ENCODE measurements at places on chromosomes 4 and X.

DNA sequence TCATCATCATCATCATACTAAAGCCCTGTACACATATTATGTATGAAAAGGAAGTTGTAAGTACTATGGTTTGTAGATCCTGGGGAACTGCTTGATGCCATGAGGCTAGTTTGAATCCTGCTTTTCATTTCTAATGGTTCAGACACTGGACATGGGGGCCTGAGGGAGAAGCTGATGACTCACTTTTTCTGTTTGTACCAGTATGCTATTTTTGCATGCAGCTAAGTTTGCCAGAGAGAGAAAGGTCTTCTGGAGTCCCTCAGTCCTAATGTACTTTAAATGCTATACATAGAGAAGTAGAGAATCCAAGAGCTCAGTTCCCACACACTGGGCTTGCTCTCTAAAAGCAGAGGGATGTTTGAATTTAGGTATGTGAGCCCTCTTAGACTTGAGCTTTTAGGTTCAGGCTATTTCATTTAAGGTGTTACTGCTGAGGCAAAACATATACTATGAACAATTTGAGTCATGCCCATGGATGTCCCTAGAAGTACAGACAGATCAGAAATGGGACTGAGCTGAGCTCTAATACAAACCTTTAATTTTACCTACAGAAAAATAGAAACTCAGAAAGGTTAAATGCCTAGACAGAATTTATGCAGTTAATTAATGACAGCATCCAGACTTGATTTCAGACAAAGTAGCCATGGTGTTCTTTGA lies 17.6 kb upstream of the HS3ST1 start:
- no peak for DNase-seq

DNA sequence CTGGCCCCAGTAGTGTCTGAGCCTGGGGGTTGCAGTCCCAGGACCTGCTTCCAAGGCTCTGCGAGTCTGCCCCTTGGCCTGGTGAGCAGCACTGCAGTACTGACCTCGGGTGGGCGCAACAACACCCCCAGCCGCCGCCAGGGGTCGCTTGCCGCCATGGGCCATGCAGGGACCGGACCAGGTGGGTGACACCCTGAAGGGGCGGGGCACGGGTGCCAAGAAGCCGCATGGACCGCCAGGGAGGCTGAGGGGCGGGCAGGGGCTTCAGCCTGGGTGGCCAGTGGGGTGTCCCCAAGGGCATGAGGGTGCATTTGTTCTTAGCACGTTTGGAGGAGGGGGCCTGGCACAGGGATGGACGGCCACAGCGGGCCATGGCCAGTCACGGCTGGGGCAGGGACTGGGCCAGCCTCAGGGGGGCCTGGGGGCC lies 25.0 kb downstream of the TACC3 start:
- DNase-seq: peak; percentile 83

GRCh38 chrX:68835104-68835442 lies 6.3 kb downstream of the EFNB1 start:
- no peak for DNase-seq

- DNase-seq: no peak
Measured at GRCh38 chr4:41264212-41264611, 7.5 kb downstream of the UCHL1 start.

- no peak for DNase-seq
Measured at GRCh38 chr4:134807231-134807745, 605.7 kb upstream of the PABPC4L start.

GRCh38 chr4:120132935-120133334 lies 66.3 kb upstream of the MAD2L1 start:
- DNase-seq: no peak

- DNase-seq: no peak
Measured at GRCh38 chrX:11504234-11504633, 161.5 kb downstream of the ARHGAP6 start.

GRCh38 chr4:2831611-2832308 lies 11.9 kb upstream of the ADD1 start:
- no peak for DNase-seq

DNA sequence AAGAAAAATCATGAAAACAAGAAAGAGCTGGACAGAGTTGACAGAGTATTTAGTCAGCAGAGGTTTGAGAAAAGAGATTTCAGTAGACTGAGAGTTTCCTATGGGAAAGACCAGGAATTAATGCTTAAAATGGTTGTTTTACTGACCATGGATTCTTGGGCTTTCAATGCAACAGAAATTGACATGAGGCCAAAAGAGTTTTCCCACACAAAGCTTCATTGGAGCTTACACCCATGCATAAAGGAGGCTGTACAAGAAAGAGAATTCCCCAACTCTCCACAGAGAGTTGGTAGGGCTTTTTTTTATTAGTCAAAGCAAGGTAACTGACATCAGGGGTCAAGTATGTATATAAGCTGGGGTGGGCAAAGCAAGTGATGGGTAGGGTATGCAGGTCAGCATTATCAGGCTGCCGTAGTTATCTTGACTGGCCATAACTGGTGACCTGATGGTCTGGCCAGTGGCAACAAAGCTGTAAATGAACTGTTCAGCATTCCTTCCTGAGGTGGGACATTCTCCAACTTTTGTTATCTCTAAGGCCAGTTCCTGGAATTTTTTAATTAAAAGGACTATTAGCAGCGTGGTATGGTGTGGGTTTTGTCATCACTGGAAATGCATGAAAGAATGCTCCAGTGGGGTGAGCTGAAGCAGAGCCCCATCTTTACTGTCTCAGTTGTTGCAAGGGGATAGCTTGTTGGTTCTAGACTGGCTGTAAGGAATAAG lies 117.0 kb downstream of the ADAM29 start:
- no peak for DNase-seq

DNA sequence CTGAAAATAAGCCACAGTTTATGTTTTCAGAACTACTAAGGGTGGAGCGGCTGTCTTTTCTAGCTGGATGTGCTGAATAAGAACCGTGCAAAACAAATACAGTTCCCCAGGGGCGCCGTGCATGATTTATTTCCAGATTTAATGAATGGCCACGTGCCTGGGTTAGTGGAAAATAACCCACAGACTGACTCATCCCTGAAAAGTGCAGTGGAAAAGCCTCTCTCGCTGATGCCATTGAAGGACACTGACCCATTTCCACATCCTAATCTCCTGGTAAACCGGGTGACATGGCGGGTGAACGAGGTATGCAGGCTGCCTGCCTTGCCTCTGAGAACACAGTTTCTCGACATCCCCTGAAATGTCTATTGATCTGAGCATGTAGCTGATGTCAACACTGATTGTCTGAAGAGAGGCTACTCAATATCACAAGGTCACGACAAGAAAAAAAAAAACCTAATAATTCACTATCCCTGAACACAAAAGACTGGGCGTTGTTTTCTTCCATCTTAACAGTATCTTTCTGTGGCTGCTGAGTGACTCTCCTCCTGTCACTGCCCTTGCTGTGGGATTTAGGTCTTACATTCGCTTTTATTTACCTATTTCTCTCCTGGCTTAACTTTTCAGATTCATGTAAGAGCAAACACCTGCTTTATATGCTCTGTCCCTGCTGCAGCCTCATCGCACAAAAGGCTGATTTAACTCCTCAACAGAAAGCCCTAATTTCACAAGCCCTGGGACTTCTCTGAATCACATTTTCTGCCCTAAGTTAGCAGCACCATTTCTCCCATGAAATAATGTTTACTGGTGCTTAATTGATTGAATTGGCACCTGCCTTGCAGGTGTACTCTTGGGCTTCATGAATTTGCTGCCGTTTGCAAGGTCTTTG lies 76.9 kb upstream of the SCOC start:
- no peak for DNase-seq

DNA sequence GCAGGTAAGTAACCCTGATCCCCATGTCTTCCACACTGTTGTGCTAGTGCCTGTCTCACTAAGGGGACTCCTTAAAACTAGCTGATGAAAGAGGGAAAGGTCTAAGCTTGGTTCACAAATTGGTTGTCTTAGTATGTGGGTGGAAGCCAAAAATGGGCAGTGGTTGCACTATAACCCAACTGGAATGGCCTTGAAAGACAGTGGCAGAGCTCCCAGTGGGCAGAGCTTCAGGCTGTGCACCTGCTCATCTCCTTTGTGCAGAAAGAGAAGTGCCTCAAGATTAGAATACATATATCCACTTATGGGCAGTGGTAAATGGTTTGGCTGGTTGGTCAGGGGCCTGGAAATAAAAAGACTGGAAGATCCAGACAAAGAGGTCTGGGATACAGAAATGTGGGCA lies 7.2 kb downstream of the SYN1 start:
- no peak for DNase-seq

DNA sequence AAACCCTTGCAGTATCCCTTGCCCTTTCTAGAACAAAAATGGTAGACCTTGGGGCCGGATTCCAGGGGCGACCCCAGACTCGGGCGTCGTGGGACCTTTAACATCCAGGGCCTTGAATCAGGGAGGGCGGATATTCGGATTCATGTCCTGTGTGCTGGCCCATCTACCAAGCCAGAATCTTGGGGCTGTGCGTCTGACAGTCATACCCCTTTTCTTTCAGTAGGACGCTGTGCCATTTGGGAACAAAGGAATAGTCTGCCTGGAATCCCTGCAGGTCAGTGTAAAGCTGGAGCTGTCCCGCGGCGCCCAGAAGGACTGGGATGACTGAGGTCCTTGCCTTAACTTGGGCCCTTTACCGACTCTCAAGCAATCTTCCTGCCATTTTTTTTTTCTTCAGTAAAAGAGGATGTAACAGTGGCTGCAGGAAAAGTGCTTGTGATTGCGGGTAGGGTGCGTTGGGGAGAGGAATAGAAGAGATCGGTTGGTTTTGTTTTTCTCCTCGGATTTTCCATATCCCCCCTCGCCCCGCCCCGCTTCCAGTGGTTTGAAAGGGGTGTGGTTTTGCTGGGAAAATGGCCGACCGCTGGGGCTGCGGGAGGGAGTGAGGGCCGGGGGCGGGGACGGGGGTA lies 518 bp downstream of the ARMCX1 start:
- no peak for DNase-seq

GRCh38 chr4:146550161-146550560 lies 28.4 kb upstream of the SLC10A7 start:
- no peak for DNase-seq

DNA sequence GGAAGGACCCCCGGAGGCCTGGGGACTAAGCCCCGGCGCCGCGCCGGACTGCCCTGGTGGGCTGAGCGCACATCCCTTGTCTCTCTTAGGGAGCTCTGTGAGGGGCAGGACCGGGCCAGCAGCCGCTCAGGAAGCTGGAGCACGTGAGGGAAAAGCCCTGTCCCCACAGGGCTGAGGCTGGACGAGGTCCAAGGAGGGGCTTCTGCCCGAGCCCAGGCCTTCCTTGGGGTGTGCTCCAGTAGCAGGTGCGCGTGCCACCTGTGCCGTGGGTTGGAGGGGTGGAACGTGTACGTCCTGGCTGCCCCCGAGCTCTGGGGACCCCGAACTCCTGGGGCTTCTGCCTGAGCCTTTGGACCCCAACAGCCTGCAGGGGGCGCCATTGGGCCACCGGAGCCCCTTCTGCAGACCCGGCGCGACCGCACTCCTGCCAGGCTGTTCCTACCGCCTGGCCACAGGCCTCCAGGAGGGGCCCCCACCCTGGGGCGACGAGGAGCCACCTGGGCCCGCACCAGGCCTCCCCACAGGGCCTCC lies 27.2 kb downstream of the TACC3 start:
- peak; percentile 82 for DNase-seq

DNA sequence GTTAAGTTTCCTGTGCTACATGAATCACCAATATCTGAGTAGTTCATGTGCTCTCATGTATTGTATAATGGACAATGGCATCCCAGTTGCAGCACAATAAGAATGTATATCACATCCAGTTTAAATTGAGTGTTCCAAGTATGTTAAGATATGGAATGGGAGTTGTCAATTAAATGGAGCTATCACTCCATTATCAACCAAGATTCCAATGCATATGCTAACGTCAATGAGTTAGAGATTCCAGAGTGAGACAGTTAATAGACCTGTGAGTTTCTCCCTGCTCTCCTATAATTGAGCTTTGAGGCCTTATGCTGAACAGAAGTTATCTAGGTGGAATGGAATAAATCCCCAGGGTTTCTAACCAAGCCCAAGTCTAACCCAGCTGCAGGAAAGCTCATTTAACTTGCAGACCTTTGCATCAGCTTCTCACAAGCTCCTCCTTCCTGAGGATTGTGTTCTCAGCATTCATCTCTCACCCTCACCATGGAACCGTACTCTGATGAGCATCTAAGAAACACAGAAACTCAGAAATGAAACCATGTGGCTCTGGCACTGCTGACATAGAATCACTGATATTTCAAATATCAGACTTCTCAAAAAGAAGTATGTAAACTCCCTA lies 84.8 kb downstream of the TIGD2 start:
- DNase-seq: no peak

- no peak for DNase-seq
Measured at GRCh38 chr4:110164251-110164650, 34.2 kb downstream of the ELOVL6 start.

All from stimulated activated CD4-positive, alpha-beta T cell treated with anti-CD3 and anti-CD28 coated beads, Interleukin-4, amount 100 ng/mL, for 1 hour (primary cell).